CD4-positive, alpha-beta T cell treated with Interleukin-6 for 4 hours (primary cell): ENCODE measurements at places on chromosomes 4 and X.

DNA sequence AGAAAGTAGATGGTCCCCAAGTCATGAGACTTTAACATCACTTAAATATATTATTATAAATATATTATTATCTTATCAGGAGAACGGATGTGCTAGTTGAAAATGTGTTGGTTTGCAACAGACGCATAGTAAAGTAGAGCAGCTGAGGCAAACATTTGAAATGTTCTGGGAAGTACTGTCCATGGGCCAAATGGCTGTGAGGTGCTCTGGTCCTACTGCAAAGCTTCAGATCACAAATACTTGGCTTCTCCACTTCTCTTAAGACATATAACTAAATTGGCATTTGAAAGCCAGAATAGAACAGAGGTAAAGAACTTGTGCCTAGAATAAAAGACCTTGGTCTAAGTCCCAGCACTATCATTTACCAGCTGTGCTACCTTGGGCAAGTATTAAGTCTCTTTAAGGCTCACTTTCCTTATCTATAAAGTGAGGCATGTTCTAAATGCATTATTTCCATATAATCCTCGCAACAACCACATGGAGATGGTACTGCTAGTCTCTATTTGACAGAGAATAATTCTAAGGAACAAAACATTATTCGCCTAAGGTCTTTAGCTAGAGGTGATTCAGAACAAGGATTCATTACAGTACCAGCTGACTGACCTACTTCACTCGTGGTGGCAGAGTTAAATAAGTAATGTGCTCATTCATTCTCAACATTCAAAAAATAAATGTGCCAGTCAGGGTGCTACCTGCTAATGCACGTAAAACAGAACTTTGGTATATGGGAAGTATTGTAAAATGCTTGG is 297.1 kb downstream of the PPP3CA start:
- no peak for DNase-seq

DNA sequence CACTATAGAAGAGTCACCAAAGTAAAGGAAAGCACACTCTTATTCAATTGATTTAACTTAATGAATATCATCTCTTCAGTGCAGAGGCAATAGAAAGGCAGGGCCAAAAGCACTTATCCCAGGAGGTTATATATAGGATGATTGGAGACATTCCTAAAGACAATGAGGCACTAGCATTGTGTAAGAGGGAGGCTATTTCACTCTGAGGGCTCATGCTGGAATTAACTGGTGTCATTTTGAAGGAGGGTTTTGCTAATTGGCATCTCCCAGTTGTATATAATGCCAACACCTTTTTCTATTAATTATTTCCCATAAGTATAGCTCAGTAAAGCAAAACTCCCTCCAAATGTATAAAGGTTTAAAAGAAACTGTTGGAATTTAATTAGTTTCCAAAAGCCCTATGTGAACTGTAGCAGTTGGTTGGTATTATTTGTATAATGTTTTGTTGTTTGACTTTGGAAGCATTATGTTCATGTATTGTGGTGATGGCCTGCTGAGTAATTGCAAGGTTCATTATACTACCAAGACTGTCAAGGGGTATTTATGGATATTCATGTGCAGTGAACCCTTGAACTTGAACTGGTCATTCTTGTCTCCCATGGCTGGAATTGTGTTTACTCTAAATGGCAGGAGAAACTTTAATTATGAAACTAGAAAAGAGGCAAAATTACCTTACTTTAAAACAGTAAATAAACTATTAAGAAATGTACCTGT is 270.3 kb downstream of the BMPR1B start:
- DNase-seq = no peak

DNA sequence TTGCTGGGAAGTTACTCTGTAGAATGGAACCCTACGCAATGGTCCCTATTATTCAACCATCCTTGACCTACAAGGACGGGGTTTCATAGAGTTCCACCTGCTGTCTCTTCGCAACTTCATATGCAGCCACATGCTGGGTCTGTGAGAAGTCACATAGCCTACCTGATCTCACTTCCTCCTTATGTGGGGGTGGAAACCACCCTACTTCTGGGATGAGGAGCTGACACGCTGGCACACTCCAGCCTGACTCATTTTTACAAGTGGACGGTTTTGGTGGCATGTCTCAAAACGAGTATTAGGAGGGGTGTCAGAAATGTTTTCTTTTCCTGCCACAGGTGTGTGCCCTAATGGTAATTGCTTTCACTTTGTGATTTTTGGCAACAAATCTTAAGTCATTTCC is 36.8 kb upstream of the ARSD start:
- DNase-seq = no peak

DNA sequence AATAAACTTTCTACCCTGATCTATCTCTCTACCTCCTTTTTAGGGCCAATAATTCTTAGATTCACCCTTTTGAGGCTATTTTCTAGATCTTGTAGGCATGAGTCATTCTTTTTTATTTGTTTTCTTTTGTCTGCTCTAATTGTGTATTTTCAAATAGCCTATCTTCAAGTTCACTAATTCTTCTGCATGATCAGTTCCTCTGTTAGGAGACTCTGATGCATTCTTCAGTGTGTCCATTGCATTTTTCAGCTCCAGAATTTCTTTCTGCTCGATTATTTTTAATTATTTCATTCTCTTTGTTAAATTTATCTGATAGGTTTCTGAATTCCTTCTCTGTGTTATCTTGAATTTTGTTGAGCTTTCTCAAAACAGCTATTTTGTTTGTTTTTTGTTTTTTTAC is 11.3 kb downstream of the CXorf58 start:
- DNase-seq = no peak

DNA sequence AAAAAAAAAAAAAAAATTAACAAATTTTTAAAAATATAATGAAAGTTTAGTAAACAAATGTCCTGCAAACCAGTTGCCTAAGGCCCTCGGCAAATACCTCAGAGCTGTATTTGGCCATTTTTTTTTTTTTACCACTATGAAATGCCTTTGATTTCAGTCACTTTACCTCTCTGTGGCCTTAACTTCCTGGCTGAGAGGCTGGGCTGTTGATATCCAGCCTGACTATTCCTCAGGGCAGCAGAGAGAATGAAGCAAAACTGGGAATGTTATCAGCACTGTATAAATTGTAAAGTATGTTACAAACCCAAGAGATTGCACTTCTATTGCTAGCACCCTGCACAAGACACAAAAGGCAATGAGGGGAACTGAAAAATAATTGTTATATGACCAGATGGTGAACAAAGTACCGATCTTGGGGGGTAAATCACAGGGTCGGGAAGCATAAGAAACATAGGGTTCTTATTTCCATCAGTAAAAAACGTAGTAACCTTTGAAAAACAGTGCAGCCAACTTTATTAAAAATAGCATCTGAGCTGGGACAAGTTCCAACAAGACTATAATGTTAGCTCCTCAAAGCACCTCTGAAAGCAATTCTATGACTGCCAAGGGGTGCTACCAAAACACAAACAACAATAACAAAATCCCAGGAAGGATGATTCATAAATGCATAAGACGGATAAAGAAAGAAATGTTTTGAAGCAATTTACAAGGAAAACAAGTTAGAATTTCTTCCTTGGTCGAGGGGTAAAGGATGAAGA is 18.1 kb downstream of the USP46 start:
- no peak for DNase-seq

DNA sequence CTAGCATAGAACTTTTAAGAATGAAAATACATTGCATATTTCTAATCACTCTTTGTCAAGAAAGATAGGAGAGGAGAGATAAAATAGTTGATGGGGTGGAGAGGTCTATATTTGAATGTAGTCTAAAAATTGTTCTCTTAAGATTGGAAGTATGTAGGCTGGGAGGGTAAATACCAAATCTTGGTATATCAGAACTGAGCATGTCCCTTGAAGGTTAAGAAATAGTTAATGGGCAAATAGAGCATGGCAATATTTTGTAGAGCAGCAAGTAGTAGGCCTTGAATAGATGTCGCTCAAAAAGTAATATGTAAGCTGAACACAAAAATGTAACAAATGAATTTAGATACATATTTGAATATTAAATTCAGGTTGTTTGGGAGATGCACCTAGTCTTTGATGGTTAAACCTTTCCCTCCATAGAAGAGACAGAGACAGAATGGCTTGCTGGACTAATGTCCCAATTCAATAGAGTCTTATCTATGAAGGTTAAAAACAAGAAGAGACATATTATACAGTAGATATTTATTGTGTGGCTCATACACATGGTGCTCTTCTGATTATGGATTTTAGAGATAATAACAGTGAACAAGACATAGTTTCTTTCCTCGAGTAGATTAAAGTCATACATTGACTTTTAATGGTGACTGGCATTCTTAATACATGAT is 12.5 kb downstream of the ALB start:
- no peak for DNase-seq

- no peak for DNase-seq
These were observed 104.6 kb upstream of the PRKG2 start for GRCh38 chr4:81319657-81320056.

DNA sequence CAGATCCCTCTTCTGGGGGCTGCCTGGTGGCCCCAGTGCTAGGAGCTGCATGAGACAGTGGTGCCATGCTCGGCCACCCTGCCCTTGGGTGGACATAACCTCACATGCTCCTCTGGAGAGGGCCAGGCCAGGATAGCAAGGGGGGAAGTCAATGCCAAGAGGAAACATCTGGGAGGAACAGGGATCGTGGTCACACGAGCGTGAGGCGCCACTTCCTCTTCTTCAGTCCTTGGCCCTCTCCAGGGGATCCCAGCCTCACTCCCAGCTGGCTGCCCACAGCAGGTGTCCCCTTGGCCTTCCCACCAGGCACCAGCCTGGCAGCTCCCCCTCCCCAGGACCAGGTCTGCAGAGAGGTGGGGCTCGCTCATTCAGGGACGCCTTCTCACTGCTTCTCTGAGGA is 28.6 kb downstream of the TBC1D14 start:
- no peak for DNase-seq

DNA sequence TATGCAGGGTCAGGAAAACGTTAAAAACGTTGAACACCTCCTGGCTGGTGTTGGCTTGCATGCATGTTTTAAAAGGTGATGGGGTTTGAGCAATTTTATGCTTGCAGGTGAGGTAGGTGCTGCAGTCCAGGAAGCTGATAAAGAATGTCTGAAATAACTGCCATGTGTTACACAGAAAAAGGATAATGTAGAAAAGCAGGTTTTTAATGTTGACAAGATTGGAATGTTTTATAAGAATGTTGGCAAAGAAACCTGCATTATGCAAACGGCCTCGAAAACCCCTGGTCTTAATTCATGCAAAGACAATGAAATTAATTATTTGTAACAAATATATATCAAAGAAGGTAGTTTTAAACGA is 723.7 kb upstream of the AGA start:
- no peak for DNase-seq

GRCh38 chrX:38970074-38970473 is 168.8 kb downstream of the MID1IP1 start:
- no peak for DNase-seq

- DNase-seq = no peak
These were observed 1.9 kb upstream of the CFP start for GRCh38 chrX:47631676-47632075.

- DNase-seq = no peak
These were observed 161.0 kb upstream of the FAM241A start for GRCh38 chr4:111984169-111984819.

- no peak for DNase-seq
These were observed 78.8 kb downstream of the SEL1L3 start for GRCh38 chr4:25783943-25784342.

DNA sequence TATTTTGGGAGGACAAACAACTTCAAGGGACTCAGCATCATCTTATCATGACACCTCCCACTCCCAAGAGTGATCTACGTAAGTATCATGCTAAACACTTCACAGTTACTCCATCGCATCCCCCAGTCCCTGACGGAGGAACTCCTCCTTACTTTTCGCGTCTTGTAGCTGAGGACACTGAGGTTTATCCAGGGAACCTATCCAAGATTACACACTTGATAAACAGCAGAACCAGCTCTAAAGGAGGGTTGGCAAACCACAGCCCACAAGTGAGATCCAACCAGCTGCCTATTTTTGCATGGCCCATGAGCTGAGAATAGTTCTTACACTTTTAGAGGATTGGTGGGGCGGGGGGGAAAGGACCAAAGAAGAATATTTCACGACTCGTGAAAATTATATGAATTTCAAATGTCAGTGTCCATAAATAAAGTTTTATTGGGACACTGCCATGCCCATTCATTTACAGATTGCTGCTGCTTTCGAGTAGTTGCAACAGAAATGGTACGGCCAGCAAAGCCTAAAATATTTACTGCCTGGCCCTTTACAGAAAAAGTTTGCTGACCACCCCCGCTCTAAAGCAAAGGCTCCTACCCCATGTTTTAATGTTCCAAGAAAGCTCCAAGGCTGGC is 47.8 kb downstream of the SEPSECS start:
- DNase-seq = no peak

- DNase-seq = no peak
These were observed 58.1 kb upstream of the MAP9 start for GRCh38 chr4:155434904-155435303.

DNA sequence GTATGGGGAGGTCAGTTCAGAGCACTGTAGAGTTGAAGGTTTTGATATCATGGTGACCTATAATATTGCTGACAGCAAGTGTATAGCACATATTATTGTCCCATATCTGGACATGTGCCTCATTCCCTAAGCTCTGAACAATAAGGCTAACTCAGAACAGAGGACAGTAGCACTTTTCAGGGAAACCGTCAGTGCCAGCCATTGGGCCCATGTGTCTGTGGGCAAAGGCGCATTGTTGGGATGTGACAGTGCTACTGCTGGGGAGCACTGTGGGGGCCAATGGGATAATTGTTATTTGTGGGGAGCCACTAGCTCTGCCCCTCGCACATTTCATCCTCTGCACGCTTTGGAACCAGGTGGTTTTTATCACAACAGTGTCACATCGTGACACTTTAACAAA is 136.2 kb downstream of the ELOVL6 start:
- no peak for DNase-seq

DNA sequence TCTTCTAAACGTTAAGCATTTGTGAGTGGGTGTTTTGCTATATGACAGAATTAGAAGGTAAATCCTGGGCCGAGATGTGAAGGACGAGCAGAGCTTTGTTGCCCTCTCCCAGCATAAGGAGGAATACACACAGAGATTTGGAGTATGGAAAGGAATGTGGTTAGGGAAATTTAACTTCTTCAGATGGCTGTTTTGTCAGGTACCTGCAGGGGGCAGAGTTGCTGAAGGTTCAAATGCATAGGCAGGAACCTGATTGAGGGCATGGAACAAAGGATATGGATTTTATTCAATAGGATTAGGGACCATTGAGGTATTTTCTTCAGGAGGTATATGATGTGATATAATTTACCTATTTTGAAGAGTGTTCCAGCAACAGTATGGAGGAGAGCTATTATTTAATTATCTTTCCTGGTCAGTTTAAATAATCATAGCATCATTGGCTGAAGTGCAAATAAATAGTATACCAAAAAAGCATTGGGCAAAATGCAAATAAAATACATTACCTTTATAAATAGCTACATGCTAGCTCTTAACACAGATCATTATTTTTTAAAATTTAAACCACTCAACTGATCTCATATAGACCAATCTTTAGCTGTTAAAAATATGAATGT is 143.6 kb downstream of the SLIT2 start:
- DNase-seq = peak; percentile 12

GRCh38 chr4:22003878-22004277 is 55.3 kb upstream of the KCNIP4 start:
- no peak for DNase-seq

- no peak for DNase-seq
These were observed 86.4 kb upstream of the FAM9C start for GRCh38 chrX:13130816-13131215.

- DNase-seq = no peak
These were observed 20.4 kb downstream of the CASP6 start for GRCh38 chr4:109682875-109683274.
